ENCODE measurements at places on chromosomes 2 and 18. TPM values are rescaled to one million over a fixed set of nuclear protein-coding genes. Genes with fewer than 3 reads are reported as not detected.

The REG1B gene
- not detected for total RNA-seq

The PXDN gene
- total RNA-seq, result 356 TPM

The PRKAG3 gene
- not detected for total RNA-seq

The STEAP3 gene
- 18.2 TPM for total RNA-seq

The GPR45 gene
- total RNA-seq, result not detected

The TIGD1 gene
- 1.8 TPM for total RNA-seq

The MCM6 gene
- total RNA-seq, result 8.2 TPM
